ENCODE measurements at places on chromosomes 6 and 20.

DNA sequence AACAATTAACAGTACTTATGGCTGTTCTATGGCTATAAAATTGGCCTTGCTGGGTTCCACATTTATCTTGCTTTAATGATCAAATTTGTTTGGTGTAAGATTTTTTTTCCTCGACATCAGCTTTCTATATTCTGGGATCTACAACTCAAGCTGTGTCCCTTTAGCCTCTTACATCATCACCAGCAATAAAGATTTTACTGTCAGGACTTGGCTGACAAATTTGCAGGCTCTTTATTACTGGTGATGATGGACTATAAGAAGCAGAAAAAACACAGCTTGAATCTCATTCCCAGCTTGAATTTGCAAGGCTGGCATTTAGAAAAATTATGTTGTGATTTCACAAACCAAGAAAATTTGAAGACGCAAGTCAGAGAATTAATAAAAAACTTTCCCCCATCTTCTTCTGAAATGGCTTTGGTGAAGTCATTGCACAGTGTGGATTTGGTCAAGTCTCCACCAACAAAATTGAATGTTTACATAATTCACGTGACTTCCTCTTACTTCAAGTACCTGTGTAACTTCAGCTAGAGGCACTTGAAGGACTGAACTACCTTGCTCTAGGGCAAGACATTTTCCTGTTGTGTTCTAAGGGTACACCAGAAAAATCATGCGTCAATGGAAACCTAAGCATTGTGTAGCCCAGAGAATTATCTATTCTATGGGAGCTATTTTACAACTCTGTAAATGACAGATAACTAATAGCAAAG, 175.0 kb downstream of the CBLN4 start:
- DNase-seq: no peak

DNA sequence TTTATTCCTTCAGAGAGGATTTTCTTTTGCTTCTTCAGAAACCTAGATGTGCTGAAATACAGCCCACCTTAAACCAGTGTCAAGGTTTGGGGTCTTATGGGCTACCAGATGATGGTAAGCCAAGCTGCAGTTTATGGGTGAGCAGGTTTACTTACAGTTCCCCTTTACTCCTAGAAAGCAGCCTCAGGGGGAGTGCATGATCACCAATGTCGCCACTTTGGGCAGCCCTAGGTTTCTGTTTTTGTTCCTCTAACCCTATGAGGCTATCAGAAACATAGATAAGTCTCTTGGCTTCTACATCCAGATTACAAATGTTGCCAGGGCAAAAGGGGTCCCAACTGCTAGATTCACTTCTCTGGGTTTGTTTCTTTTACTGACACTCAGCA, 67.2 kb downstream of the TRIM27 start:
- DNase-seq: no peak

GRCh38 chr6:8738951-8739350, 303.6 kb upstream of the SLC35B3 start:
- no peak for DNase-seq

DNA sequence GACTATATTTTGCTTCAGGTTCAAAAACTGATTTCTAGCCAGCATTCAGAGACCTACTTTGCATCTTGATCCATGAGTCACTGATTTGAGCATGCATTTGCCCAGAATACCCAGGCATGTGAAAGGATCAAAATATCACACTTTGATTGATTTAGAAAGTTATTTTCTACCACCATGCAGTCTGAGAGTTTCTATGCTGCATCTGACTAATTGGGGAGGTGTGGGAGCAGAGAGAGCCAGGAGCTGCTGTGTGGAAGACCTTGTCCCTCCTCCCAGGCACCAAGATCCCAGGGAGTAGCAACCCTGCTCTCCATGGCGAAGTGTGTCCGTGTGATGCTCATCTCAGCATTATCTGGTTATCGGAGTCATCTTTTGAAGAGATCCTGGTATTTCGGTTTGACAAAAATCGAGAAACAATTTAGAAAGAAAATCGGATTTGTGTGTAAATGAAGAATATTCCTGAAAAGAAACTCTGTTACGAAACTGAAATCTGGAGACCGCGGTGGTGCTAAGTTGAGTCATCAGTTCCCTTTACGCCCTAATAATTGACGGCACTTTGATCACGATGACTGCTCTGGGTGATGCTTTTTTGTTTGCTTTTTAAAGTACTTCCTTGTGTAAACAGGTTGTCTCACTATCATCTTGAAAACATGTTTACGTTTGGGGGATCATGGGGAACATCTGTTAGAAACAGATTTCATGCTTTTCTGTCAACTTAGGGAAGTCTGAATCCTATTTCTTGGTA, 193.4 kb downstream of the BACH2 start:
- DNase-seq: no peak

GRCh38 chr6:100001915-100002388, 7.9 kb upstream of the MCHR2 start:
- DNase-seq: peak; percentile 5

DNA sequence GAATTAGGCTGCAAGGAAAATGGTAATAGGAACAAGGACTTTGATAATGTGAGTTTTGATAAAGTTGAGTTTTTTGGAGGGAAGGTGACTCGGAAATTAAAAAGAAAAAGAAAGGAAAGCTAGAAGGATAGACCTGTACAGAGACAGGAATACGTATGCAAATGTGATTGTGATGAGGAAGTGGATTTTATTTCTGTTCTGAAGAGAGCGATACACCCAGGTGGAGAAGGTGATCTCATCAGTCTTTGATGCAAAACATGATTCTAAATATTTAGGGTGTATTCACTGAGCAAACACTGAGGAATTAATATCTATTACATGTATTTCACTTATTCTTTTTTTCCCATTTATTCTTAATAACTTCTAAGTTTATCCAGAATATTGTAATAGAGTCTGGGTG, 9.2 kb upstream of the PLEKHG1 start:
- no peak for DNase-seq

- DNase-seq: no peak
Observed at GRCh38 chr6:106186172-106186571, 100.0 kb downstream of the PRDM1 start.

DNA sequence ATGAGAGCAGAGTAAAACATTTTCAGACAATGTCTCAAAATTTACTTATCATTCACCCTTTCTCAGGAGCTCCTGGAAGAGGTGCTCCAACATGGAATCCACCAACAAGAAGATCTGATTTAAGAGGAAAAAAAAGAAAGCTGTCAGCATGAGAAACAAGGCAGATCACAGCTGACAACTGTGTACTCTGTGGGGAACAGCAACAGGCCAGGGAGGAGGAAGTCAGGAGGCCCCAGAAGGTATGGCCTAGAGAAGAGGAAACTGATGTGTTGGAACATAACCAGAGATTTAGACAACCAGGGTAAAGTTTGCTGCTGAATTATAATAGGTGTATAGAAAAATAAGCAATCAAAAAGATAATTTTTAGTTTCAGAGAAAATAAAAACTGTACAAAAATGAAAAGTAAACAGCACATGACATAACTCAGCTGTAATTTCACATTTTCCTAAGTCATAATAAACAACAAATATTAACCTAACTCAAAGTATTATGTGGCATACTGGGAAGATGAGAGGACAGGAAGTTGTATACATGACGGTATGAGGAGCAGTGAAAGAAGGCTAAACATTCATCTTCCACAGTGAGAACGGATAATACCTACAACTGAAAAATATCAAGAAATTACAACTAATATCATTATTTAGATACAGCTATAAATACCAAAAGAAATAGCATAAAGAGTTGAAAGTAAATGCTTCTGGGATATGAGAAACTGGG, 113.6 kb upstream of the EMILIN3 start:
- DNase-seq: no peak

GRCh38 chr6:165662749-165663376, at the start of gene PDE10A:
Gene PDE10A, minus strand, starts transcription at chr6:165663241. Its CDS starts 430 bp downstream, at chr6:165662811.
- no peak for DNase-seq

GRCh38 chr6:45668705-45669104, 291.0 kb upstream of the SUPT3H start:
- DNase-seq: no peak

GRCh38 chr6:50716899-50717509, 3.7 kb downstream of the TFAP2D start:
- no peak for DNase-seq

GRCh38 chr6:24401458-24401857, 1.3 kb upstream of the MRS2 start:
- DNase-seq: no peak

DNA sequence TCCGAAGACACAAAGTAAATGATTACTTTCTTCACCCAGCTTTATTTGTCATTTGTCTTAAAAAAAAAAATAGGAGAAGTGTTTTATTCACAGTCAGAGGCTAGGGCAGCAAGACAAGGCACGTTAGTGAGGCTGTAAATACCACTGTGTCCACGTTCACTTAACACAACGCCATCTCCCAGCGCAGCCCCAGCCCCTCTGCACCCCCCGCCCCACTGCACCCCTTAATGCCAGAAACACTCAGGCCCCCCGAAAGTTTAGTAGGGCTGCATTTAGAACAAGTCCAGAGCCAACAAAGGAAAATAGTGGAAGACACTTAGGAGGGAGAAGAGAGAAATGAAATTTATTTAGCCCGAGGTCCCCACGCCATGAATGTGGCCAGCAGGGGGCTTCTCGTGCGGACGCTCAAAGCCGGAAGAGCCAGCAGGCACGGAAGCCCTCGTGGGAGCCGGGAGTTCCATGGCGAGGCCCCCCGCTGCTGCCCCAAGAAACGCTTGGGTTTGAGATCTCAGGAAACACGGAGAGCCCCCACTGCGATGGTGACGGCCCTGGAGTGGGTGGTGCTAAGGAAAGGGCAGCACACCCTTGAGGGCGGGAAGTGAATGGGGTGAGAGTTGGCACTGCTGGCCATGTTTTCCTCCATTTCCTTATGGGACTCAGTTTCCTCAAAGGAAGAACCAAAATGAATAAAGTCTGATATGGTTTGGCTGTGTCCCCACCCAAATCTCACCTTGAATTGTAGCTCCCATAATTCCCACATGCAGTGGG, 50.2 kb downstream of the IYD start:
- DNase-seq: no peak

- DNase-seq: no peak
Observed at GRCh38 chr6:53587291-53587690, 42.4 kb upstream of the GCLC start.

- DNase-seq: no peak
Observed at GRCh38 chr6:11143394-11144371, 32.2 kb upstream of the ERVFRD-1 start.

DNA sequence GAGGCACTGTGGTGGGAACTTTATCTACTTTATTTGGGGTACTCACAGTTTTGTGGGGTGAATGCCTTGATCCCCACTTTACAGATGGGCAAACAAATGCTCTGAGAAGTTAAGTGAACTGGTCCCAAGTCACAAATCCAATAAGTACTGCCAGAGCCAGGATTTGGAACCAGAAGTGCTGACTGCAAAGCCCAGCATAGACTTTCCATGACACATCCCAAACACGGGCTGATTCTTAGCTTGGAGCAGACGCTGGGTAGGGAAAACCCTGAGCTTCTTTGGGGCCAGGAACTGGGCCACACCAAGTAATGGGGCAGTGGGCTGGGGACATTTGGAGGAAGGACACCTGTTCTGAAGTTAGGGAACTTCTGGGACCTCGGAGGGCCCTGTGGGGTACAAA, 20.3 kb downstream of the RIN2 start:
- DNase-seq: no peak

DNA sequence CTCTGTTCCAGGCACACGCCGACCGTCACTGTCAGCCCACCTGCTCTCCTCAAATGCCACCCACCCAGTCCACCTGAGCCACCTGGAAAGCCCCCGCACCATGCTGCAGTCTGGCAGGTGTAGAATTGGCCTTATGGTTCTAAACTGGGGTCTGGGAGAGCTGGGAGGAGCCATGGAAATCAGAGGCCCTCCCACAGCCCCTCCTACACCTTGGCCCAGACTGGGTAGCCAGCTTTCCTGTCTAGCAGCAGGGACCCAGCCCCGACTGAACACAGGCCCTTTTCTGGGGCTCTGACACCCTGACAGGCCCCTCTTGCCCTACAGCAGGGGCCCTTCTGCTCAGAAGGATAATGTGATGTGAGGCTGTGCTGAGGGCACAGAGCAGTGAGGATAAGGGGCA, 31.1 kb downstream of the LRFN2 start:
- no peak for DNase-seq

- DNase-seq: no peak
Observed at GRCh38 chr20:41085606-41086005, 51.7 kb upstream of the PLCG1 start.

DNA sequence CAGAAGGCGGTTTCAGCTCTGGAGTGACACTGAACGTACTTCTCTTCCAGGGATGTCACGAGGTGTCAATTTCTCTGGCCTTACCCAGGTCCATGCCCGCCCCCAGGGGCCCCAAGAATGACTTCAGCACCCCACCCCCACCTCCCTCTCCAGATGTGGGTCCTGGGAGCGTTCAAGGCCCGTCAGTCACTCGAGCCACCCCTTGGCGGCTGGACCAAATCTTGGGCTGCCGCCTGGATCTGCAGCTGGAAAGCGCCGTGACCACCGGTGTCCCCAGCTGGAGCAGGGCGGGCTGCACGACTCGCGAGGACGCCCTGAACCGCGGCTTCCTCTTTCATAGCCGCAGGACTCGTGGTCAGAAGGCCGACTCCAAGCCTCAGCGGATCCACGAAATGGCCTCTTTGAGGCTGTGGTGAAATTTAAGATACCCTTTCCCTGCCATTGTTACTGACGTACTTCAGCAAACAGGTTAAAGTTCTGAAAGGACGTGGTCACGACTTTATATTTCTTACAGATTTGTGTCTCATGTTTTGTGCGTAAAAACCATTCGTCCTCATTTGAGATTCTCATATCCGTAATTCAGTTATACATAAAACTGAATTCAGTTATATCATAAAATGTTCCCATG, 29.3 kb downstream of the TRIM38 start:
- DNase-seq: no peak

DNA sequence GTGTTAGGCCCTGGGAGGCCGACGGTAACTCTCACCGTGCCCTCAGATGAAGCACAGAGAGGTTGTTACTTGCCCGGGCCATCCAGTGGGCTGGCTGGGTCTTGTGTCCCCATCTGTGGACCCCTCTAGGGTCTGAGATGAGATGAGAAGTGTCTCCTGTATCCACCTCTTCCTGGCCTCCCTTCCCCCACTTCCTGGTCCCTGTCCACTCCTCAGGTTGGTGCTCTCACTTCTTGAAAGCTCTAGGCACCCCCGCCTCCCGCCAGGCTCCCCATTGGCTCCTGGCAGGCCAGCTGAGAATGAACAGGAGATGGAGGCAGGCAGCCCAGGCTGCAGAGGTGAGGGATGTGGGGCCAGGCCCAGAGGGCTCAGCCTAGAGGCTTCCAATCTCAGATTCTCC, 1.5 kb downstream of the MMP24OS start:
- DNase-seq: no peak

- DNase-seq: no peak
Observed at GRCh38 chr20:57867807-57868206, 158.0 kb upstream of the PMEPA1 start.

- DNase-seq: no peak
Observed at GRCh38 chr20:42549496-42549895, 640.2 kb downstream of the PTPRT start.
